ENCODE measurements at places on chromosomes 7 and 10.

GRCh38 chr7:105825371-105825770, 51.0 kb downstream of the ATXN7L1 start:
- DNase-seq, result no peak

GRCh38 chr10:75632805-75633462, 201.5 kb downstream of the LRMDA start:
- DNase-seq, result no peak

DNA sequence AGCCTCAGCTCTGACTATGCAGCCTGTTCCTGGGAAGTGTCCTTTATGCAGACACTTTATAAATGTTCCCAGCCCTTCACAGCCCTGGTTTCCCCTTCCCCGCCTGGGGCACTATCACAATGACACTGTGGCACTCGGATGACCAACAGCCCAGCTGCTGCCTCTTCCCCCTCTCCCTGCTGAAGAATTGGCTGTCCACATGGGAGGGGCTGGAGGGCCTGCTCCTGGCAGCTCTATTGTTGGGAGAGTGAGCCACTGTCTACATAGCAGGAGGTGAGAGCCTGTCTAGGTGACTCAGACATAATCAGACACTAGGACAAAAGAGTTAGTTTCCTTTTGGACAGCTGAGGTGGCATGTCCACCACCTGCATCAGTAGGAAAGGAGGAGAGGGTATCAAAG, 437.5 kb downstream of the PLXNA4 start:
- DNase-seq, result no peak

DNA sequence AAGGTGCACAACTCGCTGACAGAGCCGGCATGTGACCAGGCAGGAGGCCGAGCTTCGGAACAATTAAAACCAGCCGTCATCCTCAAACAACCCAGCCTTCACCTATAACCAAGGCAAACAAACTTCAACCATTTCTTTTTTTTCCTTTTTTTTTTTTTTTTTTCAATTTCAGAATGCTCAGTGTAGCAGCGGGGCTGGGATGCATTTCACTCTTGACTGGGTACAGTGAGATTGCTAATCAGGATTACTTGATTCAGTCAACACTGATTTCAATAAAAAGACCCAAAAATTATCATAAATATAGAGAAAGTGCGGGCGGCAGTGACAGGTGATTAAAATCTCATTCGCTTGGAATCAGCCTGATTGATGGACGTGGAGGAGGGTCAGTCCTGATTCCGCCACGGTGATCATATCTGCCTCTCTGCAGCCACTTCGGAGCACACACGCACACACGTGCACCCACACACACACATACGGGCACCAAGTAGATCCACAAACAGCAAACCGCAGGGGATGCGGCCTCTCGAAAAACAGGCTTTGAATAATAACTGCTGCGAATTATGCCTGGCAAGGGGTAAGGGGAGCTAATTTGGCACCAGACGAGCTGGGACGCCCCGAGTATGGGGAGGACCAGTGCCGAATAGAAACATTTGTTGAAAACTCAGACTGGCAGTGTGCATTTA, 31.2 kb downstream of the EBF3 start:
- no peak for DNase-seq

- DNase-seq, result no peak
Measured at GRCh38 chr7:151372612-151373265, 31.1 kb downstream of the NUB1 start.

DNA sequence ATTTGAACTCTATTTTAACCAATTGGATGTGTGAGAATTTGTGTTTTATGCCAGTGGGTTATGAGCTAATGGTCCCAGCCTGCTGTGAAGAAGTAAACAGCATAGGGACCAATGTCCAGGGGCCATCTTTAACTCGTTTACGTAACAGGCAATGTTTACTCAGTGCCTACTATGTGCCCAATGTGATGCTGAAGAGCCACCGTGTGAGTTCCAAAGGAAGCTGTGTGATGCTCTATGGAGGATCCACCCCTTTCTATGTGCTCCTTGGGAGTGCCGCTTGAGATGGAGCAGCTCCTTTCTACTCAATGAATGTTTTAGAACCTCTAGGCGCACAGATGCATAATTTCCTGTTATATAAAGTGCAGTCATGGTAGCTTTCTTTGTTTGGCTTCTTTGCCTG, 21.3 kb downstream of the DYNC1I1 start:
- no peak for DNase-seq
